ENCODE measurements at places on chromosomes 1 and 21. TPM values are rescaled to one million over a fixed set of nuclear protein-coding genes. Genes with fewer than 3 reads are reported as not detected.
A peak's percentile ranks its signal among the peaks of the same experiment; 100 is the strongest.

- DNase-seq = no peak
These were observed 58.1 kb downstream of the PTPN14 start for GRCh38 chr1:214493126-214493796.

GRCh38 chr1:227318016-227318852 is at the start of gene CDC42BPA:
TSS of gene CDC42BPA (minus strand) at chr1:227318492. CDS start at chr1:227317182, 1,310 bp downstream.
- DNase-seq = peak; percentile 83

DNA sequence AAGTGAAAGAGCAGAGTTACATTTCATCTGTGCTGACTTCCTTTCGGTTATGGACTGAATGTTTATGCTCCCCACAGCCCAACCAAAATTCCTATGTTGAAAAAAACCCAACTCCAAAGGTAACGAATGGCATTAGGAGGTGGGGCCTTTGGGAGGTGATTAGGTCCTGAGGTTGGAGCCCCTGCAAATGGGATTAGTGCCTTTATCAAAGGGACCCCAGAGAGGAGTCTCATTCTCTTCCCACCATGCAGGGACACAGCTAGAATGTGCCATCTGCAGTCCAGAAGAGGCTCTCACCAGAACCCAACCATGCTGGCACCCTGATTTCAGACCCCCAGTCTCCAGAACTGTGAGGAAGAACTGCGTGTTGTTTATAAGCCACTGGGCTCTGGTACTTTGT is 199.3 kb downstream of the TOMM20 start:
- DNase-seq = no peak

- DNase-seq = no peak
These were observed 50.0 kb downstream of the KIAA0319L start for GRCh38 chr1:35506960-35507912.

The C1orf185 gene
- total RNA-seq = not detected

DNA sequence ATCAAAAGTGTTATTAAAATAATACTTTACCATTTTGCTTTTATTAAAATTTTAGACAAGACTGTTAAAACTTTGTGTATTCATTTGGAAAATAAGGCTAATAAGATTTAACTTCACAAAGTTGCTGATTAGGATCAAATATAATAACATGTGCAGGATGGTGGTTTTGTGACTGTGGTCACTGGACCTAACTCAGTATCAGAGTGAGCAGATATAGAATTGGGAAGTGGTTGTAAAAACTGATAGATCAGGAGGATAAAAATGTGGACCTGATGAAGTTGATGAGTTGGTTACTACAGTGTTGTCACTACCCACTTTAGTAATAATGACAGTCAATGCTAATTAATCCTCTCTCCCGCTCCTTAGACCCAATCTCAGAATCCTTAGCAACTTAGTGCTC is 186.4 kb downstream of the AKT3 start:
- DNase-seq = no peak

GRCh38 chr1:210125143-210125542 is 107.5 kb upstream of the SERTAD4 start:
- DNase-seq = no peak

The FAM177B gene
- 0.44 TPM for total RNA-seq

- no peak for DNase-seq
These were observed 109.0 kb upstream of the ESRRG start for GRCh38 chr1:216832192-216832591.

DNA sequence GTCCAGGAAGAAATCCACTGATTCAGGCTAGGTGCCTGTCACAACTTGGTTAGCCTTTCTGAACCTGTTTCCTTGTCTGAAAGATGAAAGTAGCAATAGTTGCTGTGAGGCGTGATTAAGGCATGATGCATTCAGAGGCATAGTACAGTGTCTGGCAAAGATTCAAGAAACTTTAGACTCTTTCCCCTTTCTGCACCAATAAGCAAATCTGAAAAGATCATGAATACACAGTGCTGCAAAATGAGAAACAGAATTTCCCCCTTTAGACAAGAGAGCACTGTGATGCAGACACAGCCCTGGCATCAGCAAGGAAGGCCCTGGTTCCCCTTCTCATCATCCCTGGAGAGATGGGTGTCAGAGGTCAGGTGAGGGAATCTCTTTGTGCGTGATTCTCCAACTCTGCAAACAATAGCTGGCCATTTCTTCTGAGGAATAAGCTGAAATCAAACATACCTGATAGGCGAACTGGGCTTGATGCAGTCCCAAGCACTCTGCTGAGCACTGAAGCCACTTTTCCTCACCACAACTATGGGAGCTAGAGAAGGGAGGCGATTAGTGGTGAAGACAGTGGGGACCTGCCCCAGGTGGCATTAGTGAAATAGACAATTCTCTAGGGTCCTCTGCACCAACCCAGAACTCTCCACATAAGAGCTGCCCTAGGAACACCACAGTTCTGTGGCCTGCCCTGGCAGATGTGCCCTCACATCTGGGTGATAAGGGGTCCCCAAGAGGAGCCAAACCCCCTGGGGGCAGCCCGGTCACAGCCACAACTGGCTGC is 41.7 kb downstream of the ITPKB start:
- DNase-seq = no peak

DNA sequence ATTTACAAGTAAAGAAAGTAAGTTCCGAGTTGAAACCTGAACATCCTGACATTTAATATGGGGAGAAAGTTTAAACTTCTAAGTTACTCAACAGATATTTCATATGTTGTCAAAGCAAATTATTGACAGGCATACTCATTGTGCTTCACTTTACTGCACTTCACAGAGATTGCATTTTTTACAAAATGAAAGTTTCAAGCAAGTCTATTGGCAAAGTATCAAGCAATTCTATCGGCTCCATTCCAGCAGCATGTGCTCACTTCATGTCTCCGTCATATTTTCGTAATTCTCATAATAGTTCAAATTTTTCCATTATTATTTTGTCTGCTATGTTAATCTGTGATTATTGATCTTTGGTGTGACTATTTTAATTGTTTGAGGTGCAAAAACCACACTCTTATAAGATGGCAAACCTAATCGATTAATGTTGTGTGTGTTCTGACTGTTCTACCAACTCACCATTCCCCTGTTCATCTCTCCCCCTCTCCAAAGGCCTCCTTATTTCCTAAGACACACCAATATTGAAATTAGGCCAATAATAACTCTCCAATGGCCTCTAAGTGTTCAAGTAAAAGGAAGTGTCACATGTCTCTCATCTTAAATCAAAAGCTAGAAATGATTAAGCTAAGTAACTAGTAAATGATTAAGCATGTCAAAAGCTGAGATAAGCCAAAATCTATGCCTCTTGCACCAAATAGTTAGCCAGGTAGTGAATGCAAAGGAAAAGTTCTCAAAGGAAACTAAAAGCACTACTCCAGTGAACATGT is 68.2 kb upstream of the BCL9 start:
- no peak for DNase-seq

- DNase-seq = no peak
These were observed 180.8 kb upstream of the KCNK2 start for GRCh38 chr1:214901718-214902117.

The ANGPTL7 gene
- 0.09 TPM for total RNA-seq

- no peak for DNase-seq
These were observed 259.5 kb upstream of the CHRM3 start for GRCh38 chr1:239126884-239127283.

The C1QC gene
- 55.1 TPM for total RNA-seq

DNA sequence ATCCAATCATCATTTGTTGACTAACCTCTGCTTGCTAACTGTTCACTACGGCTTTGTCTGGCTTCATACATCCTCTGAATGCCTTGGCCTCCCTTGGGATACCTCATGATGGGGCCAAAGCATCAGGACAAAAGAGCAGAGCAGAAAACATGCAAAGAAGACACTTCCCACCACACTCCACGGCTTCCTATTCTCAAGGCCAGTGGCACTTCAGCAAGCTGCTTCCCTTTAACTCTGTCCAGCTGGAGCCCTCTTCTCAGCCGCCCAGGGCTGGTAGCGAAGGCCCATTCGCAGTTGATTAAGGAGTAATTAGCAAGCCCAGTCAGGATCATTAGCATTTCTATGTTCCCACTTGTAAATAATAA is 224.3 kb upstream of the FGGY start:
- no peak for DNase-seq

The LCE3E gene
- not detected for total RNA-seq
